ENCODE measurements at places on chromosomes 16 and 17.

DNA sequence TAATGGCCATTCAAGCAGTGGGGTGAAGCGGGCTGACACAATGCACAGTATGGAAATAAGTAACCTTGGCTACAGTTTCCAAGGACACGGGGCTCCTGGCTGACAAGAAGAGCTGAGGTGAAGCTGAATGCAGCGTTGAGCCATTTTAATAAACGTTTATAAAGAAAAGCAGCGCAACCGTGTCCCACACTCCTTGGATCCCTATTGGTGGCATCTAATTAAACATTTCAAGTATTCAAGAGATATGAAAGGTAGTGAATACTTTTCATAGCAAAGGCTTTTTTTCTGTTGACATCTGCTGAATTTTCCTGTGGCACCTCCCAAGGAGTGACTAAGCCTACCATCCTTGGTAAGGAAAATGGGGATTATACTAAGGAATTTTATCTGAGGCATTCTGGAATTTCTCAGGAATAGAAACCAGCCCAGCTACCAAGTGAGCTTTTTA is 26.5 kb downstream of the DUSP14 start:
- DNase-seq, result peak; percentile 29

GRCh38 chr16:15907863-15908478 is 19.6 kb upstream of the CEP20 start:
- no peak for DNase-seq

- peak; percentile 31 for DNase-seq
Measured at GRCh38 chr16:28623172-28623711, 13.4 kb upstream of the SULT1A1 start.

GRCh38 chr16:48054881-48055601 is 100.8 kb downstream of the ABCC12 start:
- DNase-seq, result peak; percentile 36

GRCh38 chr16:56399486-56399885 is 25.9 kb downstream of the AMFR start:
- DNase-seq, result no peak

DNA sequence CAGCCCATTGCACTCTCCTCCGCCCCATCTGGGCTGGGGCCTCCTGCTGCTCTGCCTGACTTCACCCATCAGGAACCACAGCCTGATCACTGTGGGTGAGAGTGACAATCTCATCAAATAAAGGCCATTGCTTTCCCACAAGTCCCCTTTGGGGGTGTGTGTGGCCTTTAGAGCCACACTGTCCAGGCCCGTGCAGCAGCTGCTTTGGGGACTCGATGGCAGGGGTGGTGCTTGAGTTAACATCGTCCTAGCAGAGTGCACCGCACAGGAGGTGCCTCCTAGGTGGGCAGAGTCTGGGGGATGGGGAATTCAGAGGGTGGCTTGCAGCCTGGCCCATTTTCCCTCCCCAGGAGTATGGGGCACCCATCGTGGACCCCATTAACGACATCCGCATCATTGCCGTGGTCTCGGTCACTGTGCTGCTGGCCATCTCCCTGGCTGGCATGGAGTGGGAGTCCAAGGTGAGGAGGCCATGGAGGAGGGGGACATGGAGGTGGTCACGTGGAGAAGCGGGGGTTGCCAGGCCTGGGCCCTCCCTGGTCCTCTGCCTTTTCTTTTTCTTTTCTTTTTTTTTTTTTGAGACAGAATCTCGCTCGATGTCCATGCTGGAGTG is 5.4 kb downstream of the SLC12A3 start:
- no peak for DNase-seq

DNA sequence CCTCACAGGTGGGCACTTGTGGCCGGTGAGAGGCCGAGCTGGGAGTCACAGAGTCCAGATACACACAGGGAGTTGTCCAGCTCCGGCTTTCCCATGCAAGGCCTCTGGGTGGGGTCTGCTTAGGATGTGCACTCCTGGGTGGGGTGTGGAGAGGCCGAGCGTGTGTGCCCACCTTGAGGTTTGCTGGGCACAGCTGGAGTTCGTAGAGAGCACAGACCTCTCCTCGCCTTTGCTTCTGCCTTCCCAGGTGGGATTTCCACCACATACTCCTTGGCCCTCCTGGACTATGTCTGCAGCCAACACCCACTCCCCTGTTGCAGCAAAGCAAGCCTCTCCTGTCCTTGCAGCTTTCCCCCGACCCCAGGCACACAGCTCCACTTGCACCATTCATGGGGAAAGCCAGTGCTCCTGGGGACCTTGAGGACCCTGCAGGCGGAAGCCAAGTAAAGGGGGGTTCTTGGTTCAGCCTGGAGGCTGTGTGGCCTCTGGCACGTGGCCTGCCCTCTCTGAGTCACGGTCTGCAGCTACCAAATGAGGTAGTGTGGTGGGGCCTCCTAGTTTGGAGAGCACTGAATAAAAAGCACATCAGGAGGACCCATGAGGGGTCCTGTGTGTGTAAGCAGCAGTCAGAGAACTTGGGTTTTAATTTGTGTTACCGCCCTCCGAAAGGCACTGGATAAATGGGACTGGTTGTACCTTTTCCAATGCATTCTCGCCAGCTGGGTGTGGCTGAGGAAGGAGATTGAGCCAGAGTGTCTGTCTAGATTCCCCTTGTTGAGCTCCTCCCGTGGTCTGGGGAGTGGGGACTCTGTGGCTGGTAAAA is 31.5 kb downstream of the MPRIP start:
- no peak for DNase-seq

GRCh38 chr17:38748149-38748891 is at the start of gene PCGF2:
Gene PCGF2 (minus strand): TSS chr17:38748336. CDS start chr17:38740402, 7,934 bp downstream.
- DNase-seq, result peak; percentile 64

DNA sequence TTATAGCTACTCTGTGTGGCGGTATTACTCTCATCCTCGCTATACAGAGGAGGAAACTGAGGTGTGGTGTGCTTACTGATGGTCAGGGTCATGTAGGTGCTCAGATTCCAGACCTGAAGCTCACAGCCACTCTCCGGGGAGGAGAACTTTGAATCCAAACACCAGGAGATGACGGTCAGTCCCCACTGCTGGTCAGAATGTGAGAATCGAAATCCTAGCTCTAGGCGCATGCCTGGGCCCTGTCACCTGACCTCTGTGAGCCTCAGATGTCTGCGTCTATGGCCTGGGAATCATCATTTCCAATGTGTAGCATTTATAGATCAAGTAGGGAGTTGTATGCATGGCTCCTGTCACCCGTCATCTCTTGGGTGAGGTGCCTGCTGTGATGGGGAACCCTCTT is 317.4 kb downstream of the SNX29 start:
- DNase-seq, result no peak

DNA sequence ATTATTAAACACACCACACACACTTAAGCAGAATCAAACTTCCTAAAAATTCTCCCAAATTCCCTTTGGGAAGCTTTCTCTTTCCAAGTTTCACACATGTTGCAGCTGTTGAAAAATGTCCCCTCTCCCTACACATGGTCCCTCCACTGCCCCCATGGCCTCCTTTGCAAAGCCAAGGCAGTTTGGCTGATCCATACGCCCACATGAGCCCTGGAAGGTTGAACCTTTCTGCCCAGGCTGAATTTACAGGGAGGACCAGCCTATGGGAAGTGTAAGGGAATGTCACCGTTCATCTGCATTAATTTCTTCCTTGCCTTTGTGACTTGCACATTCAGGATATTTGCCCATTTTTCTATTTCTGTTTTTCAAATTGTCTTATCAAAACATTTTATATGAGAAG is 31.1 kb upstream of the SHISA6 start:
- no peak for DNase-seq

Measured in NCI-H1417 treated with DMSO at 0.1 percent for 48 hours (cell line).